Natural killer cell treated with Interleukin-12 subunit alpha and Interleukin-12 subunit beta and Interleukin-15 and Interleukin-18, amount 100 ng/mL, for 72 hours (primary cell): ENCODE measurements at places on chromosomes 1 and 21.
A peak's percentile ranks its signal among the peaks of the same experiment; 100 is the strongest.

DNA sequence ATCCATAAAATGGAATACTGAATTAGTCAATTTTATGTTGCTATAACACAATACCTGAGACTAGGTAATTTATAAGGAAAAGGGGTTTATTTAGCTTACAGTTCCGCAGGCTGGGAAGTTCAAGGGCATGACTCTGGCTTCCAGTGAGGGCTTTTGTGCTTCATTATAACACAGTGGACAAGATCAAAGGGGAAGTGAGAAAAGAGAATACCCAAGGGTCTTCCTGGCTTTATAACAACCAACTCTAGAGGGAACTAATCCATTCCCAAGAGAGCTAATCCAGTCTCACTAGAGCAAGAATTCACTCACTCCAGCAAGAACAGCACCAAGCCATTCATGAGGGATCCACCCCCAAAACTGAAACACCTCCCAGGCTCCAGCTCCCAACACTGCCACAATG lies 3.1 kb downstream of the KIFAP3 start:
- H3K4me3 ChIP-seq, result peak overlapping the region; percentile 15
- H3K27me3 ChIP-seq, result no peaks in the 10 kb centered on the region
- H3K4me1 ChIP-seq, result peaks cover 68% of the 10 kb centered on the region
- no peak for DNase-seq

DNA sequence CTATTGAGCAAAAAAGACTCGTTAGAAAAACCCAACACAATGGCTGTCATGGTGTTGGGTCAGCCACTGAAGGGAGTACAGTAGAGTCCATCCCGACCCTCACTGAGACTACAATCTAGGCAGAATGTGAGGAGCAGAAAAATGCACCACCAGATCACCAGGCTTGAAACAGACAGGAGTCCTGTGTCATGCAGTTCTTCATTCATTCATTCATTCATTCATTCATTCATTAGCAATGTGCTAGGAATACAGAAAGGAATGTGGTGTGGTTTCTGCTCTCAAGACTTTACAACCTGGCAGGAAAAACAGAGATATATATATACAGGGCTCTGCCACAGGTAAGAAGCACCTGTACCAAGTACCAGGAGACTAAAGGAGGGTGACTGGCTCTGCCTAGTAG lies 392.3 kb downstream of the OMA1 start:
- no peaks in the 10 kb centered on the region for H3K27me3 ChIP-seq
- H3K36me3 ChIP-seq, result no peaks in the 10 kb centered on the region
- no peak overlapping the region for H3K4me3 ChIP-seq
- H3K27ac ChIP-seq, result no peak overlapping the region
- DNase-seq, result no peak

GRCh38 chr1:178282949-178283367 lies 189.1 kb downstream of the RASAL2 start:
- H3K4me1 ChIP-seq, result no peaks in the 10 kb centered on the region
- no peaks in the 10 kb centered on the region for H3K27me3 ChIP-seq
- DNase-seq, result no peak
- H3K27ac ChIP-seq, result no peak overlapping the region

GRCh38 chr1:156154317-156154749 lies 948 bp downstream of the SEMA4A start:
- H3K27me3 ChIP-seq, result no peaks in the 10 kb centered on the region
- H3K36me3 ChIP-seq, result no peaks in the 10 kb centered on the region
- H3K27ac ChIP-seq, result peak overlapping the region; percentile 73
- no peak for DNase-seq
- peak overlapping the region; percentile 85 for H3K4me3 ChIP-seq
- peaks cover 49% of the 10 kb centered on the region for H3K4me1 ChIP-seq

- no peak for DNase-seq
- H3K4me3 ChIP-seq, result no peak overlapping the region
- H3K36me3 ChIP-seq, result no peaks in the 10 kb centered on the region
These were observed 39.3 kb downstream of the MTARC1 start for GRCh38 chr1:220825819-220826551.

- H3K4me1 ChIP-seq, result peaks cover 52% of the 10 kb centered on the region
- DNase-seq, result no peak
- H3K27ac ChIP-seq, result peak overlapping the region; percentile 90
- H3K36me3 ChIP-seq, result no peaks in the 10 kb centered on the region
- H3K4me3 ChIP-seq, result peak overlapping the region; percentile 50
- H3K27me3 ChIP-seq, result no peaks in the 10 kb centered on the region
These were observed 123.2 kb downstream of the NR5A2 start for GRCh38 chr1:200150721-200151120.

DNA sequence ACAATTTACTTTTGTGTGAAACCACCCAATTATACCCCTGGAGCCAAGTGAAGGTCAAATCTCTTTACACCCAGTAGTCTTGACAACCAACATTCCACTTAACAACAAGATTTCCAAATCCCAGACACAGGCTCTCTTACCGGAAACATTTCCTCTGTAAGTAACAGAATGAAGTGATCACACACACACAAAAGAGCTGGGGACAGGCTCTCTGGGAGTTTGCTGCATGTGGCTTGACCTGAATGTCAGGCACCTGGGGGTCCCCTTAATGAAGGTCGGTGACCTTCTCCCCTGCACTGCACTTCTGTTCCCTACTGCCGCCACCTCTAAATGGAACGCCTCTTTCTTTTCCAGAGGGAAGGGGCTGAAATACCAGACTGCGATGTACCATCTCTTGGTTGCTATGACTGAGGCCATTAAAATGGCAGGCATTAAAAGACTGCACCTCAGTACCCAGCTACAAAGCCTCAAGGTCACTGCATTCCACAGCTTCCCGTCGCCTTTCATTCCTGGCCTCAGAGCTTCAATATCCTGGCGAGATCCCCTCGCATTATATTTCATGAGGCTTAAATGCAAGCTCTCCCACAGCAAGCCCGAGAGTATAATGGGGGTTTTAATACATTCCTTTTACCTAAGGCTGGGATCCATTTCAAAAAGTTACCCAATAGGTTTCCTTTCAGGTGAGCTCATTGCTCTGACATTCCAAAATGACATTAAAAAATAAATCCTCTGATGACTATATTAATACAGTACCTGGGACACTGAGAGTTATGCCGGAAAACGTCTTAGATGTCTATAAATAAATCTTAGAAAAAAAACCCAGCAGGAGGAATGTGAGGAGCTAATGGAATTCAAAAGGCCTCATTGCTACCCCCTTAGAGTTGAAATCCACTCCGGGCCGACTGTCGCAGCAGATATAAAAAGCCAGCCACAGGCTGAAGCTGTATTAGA lies 90.9 kb upstream of the DIRAS3 start:
- H3K27me3 ChIP-seq, result no peaks in the 10 kb centered on the region
- H3K36me3 ChIP-seq, result no peaks in the 10 kb centered on the region
- DNase-seq, result no peak

GRCh38 chr1:216793303-216793702 lies 70.1 kb upstream of the ESRRG start:
- no peak overlapping the region for H3K27ac ChIP-seq
- H3K27me3 ChIP-seq, result no peaks in the 10 kb centered on the region
- no peaks in the 10 kb centered on the region for H3K4me1 ChIP-seq
- no peaks in the 10 kb centered on the region for H3K36me3 ChIP-seq
- no peak for DNase-seq
- no peak overlapping the region for H3K4me3 ChIP-seq

- H3K27ac ChIP-seq, result no peak overlapping the region
- no peak overlapping the region for H3K4me3 ChIP-seq
- H3K36me3 ChIP-seq, result no peaks in the 10 kb centered on the region
These were observed 122.0 kb downstream of the PTBP2 start for GRCh38 chr1:96843601-96844000.

- H3K4me3 ChIP-seq, result no peak overlapping the region
- no peak overlapping the region for H3K27ac ChIP-seq
- DNase-seq, result no peak
- H3K27me3 ChIP-seq, result no peaks in the 10 kb centered on the region
- no peaks in the 10 kb centered on the region for H3K36me3 ChIP-seq
- H3K4me1 ChIP-seq, result no peaks in the 10 kb centered on the region
These were observed 14.0 kb upstream of the FAAP20 start for GRCh38 chr1:2208309-2209239.

GRCh38 chr1:95048317-95048716 lies 24.4 kb downstream of the ALG14 start:
- H3K4me1 ChIP-seq, result no peaks in the 10 kb centered on the region
- DNase-seq, result no peak
- H3K27me3 ChIP-seq, result no peaks in the 10 kb centered on the region
- H3K36me3 ChIP-seq, result no peaks in the 10 kb centered on the region

- H3K4me1 ChIP-seq, result no peaks in the 10 kb centered on the region
- H3K4me3 ChIP-seq, result no peak overlapping the region
- H3K27me3 ChIP-seq, result peaks cover 9% of the 10 kb centered on the region
- H3K36me3 ChIP-seq, result peaks cover 2% of the 10 kb centered on the region
- DNase-seq, result no peak
These were observed 56.0 kb upstream of the CD53 start for GRCh38 chr1:110816945-110817344.

- H3K4me1 ChIP-seq, result no peaks in the 10 kb centered on the region
- H3K36me3 ChIP-seq, result no peaks in the 10 kb centered on the region
- DNase-seq, result peak; percentile 47
- H3K27me3 ChIP-seq, result peaks cover 4% of the 10 kb centered on the region
These were observed 19.8 kb downstream of the SPOCD1 start for GRCh38 chr1:31795801-31796621.

DNA sequence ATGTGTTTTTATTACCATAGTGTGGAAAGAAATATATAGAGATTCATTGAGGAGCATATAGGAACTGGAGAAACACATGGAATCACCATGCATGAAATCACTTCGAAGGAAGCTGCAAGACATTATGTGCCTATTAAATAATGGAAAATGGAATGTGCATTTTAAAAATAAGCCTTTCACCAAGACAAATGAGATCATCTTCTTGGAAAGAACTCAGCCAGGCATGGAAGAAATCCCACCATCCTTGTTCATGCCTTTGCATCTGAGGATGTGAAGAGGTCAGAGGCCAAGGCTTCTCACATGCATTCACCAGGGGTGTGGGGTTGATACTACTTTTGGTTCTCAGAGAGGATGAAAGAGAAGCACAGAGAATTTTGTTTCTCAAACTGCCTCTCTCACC lies 50.0 kb downstream of the C1orf198 start:
- no peak overlapping the region for H3K4me3 ChIP-seq
- peaks cover 6% of the 10 kb centered on the region for H3K36me3 ChIP-seq
- no peaks in the 10 kb centered on the region for H3K4me1 ChIP-seq
- peaks cover 42% of the 10 kb centered on the region for H3K27me3 ChIP-seq

GRCh38 chr1:241714321-241715218 lies 62.5 kb downstream of the WDR64 start:
- no peaks in the 10 kb centered on the region for H3K36me3 ChIP-seq
- peaks cover 37% of the 10 kb centered on the region for H3K27me3 ChIP-seq
- H3K27ac ChIP-seq, result no peak overlapping the region
- no peak for DNase-seq
- H3K4me1 ChIP-seq, result no peaks in the 10 kb centered on the region

- H3K27me3 ChIP-seq, result no peaks in the 10 kb centered on the region
- no peak overlapping the region for H3K27ac ChIP-seq
- no peak overlapping the region for H3K4me3 ChIP-seq
- H3K4me1 ChIP-seq, result no peaks in the 10 kb centered on the region
- H3K36me3 ChIP-seq, result peaks cover 6% of the 10 kb centered on the region
These were observed 65.6 kb upstream of the ACTRT2 start for GRCh38 chr1:2955652-2956051.

- DNase-seq, result no peak
- peaks cover 34% of the 10 kb centered on the region for H3K27me3 ChIP-seq
- H3K36me3 ChIP-seq, result no peaks in the 10 kb centered on the region
- H3K4me3 ChIP-seq, result no peak overlapping the region
These were observed 10.5 kb upstream of the IGFN1 start for GRCh38 chr1:201180141-201180540.

GRCh38 chr1:66231217-66231616 lies 302.7 kb upstream of the SGIP1 start:
- no peak overlapping the region for H3K4me3 ChIP-seq
- no peak overlapping the region for H3K27ac ChIP-seq
- peaks cover 7% of the 10 kb centered on the region for H3K27me3 ChIP-seq
- DNase-seq, result no peak

DNA sequence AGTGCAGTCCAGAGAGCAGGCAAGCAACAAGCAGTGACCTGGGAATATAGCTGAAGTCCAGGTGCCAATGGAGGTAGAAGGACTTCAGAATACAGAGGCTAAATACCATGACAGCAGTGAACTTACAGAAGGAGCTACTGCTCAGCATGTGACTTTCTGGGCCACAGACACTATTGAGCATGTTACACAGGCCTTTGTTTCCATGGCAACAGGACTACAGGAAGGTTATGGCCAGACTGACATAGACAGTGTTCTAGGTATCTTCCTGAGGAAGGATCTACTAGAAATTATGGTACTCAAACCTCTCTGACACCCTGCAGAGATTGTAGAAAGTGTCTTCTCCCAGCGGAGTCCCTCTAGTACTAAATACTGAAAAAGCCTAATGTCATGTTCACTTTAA lies 11.0 kb downstream of the OR2M5 start:
- no peak for DNase-seq
- H3K36me3 ChIP-seq, result no peaks in the 10 kb centered on the region
- H3K27ac ChIP-seq, result no peak overlapping the region
- no peaks in the 10 kb centered on the region for H3K27me3 ChIP-seq
- H3K4me3 ChIP-seq, result no peak overlapping the region

DNA sequence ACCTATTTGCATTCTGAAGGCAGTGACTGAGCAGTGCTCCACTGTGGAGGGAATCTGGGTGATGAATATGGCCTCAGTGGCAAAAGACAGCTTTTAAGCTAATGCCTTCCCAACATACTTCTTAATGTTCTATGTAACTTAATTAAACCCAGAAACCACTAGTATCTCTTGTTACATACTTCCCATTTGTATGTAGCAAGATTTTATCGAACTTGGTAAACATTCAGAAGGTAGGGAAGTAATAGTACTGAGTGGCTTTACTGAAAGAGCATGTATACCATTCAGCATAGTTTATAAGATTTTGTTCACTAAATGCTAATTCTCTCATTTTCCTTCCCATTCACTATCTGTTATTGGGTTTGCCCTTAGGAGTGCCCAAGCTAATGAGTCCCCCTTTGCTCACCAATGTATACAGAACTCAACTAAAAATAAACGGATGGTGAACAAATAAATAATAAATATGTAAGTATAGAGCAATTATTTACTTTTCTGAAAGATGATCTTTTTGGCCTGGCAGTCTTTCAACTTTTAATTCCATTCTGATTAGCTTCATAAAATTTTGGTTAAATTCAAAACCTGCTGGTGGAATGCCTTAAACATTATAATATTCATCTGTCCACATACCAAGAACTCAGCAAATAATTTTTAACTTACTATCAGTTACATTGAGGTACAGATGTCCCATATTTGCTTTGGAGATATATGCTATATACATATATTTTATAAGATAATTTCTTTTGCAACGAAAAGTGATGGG lies 204.4 kb downstream of the APP start:
- no peak overlapping the region for H3K4me3 ChIP-seq
- no peaks in the 10 kb centered on the region for H3K27me3 ChIP-seq
- H3K27ac ChIP-seq, result no peak overlapping the region
- peaks cover 5% of the 10 kb centered on the region for H3K4me1 ChIP-seq

GRCh38 chr1:15409388-15410222 lies at the start of gene EFHD2:
Gene EFHD2 (plus strand): TSS chr1:15409888. CDS start chr1:15409972, 84 bp downstream.
- DNase-seq, result peak; percentile 89
- H3K27me3 ChIP-seq, result no peaks in the 10 kb centered on the region
- H3K4me3 ChIP-seq, result peak within 1 kb of the TSS; percentile 96
- peaks cover 73% of the 10 kb centered on the region for H3K4me1 ChIP-seq
